ENCODE measurements at places on chromosomes 3 and 15.
A peak's percentile ranks its signal among the peaks of the same experiment; 100 is the strongest.

DNA sequence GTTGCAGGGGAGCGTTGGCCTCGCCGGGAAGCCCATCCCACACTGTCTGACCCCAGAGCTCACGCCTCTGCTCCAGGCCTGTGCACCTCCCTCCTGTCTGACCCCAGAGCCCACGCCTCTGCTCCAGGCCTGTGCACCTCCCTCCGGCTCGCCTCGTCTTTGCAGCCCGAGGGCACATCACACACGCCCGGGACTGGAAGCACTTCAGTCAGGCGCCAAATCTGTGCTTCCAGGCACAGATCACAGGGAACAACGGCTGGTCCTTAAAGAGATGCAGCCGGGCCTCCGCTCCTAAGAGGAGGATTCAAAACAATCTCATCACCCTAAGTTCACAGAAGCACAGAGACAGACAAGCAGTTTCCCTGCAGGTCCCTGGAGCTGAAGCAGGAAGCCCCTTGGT lies 103.0 kb upstream of the RPL32 start:
- DNase-seq = no peak

- DNase-seq = no peak
These were observed 24.5 kb downstream of the ANXA2 start for GRCh38 chr15:60373327-60373726.

DNA sequence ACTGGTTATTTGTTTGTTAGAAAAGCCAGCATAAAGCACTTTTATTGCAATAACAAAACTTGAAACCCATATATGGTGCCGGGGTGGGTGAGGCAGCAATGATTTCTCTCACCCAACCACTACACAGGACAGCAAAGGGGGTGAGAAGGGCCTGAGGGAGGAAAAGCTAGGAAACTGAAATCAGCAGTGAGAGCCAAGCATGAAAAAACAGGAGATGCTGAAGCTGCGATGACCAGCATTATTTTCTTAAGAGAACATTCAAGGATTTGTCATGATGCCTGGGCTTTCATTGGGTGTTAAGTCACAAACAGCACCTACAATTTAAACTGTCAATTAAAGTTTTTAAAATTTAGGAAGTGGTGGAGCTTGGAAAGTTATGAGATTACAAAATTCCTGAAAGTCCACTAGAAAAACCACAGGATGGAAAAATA lies 11.9 kb upstream of the TM4SF4 start:
- no peak for DNase-seq

DNA sequence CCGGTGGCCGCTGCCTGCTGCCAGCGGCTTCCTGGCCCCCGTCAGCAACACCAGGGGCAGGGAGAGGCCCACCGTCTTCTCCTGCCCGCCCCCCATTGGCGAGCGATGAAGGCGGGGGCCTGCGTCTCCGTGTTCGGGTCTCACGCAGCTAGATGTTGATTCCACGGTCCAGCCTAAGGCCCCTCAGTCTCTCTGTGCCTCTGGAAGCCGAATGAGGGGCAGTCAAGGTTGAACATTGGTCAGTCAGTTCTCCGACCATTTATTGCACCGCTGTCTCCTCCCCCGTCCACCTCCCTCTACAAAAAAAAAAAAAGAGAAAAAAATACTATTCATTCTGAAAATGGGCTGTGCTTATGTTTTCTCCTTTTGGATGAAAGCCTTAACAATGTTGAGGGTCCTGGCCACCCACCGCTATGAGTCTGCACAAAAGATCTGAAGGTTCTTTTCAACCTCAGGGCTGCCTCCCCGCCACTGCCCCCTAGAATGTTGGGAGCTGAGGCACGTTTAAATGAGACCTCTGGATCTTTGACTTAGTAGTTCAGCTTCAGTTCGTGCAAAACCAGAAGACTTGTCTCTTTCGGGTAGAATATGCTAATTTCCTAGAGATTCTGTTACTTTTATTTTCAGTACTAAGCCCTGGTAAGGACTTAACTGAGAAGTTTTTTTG lies 736 bp downstream of the IREB2 start:
- peak; percentile 49 for DNase-seq

GRCh38 chr3:152595975-152596821 lies 238.7 kb upstream of the P2RY1 start:
- DNase-seq = peak; percentile 10
